ENCODE measurements at places on chromosomes 1 and 21. TPM values are rescaled to one million over a fixed set of nuclear protein-coding genes. Genes with fewer than 3 reads are reported as not detected.

Gene GNG4
- under 0.01 TPM for total RNA-seq

Gene IL23R
- not detected for total RNA-seq

Gene KCNA3
- 5.6 TPM for total RNA-seq

Gene EPHA2
- total RNA-seq, result 24.6 TPM

Gene DEPDC1
- total RNA-seq, result 8.8 TPM

Gene LMX1A
- not detected for total RNA-seq

Gene IL19
- not detected for total RNA-seq

Gene PRDM16
- total RNA-seq, result 1.8 TPM

Gene TMCC2
- 6.9 TPM for total RNA-seq

Gene RUNX1
- 41.6 TPM for total RNA-seq

Gene ELAPOR1
- total RNA-seq, result 0.26 TPM

Gene CCDC18
- 15.4 TPM for total RNA-seq

Gene TAS1R2
- total RNA-seq, result not detected

Gene CDK18
- 1.5 TPM for total RNA-seq

Gene DENND4B
- 17.7 TPM for total RNA-seq

Gene NTNG1
- total RNA-seq, result 4.4 TPM

Gene MX1
- 35.7 TPM for total RNA-seq

Gene NTMT2
- not detected for total RNA-seq

Gene DIRAS3
- 1.8 TPM for total RNA-seq

Gene HHAT
- 2.3 TPM for total RNA-seq
